Activated CD4-positive, CD25-positive, alpha-beta regulatory T cell (primary cell): ENCODE measurements at places on chromosomes 4 and X.

GRCh38 chrX:6120329-6120728, 108.3 kb downstream of the NLGN4X start:
- no peak for DNase-seq

DNA sequence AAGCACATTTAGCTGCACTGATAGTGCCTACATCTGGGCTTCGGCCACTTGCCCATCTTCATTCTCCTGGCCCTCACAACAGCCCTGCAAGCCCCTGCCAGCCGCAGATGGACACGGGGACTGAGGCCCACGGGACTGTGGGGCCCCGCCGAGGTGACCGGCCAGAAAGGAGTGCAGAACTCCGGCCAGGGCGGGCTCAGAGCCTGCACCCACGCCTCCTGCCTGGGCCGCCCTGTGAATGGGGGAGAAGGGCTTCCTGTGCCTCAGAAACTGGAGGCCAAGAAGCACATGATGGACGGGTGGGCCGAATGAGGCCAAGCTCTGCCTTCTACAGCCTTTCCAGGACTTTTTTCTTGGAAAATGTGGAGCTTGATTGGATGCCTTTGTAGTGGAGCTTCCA, 35.7 kb upstream of the HGFAC start:
- DNase-seq, result no peak

GRCh38 chr4:64200001-64200555, 209.2 kb downstream of the TECRL start:
- DNase-seq, result no peak

GRCh38 chrX:21738950-21739287, 19.0 kb downstream of the SMPX start:
- no peak for DNase-seq

DNA sequence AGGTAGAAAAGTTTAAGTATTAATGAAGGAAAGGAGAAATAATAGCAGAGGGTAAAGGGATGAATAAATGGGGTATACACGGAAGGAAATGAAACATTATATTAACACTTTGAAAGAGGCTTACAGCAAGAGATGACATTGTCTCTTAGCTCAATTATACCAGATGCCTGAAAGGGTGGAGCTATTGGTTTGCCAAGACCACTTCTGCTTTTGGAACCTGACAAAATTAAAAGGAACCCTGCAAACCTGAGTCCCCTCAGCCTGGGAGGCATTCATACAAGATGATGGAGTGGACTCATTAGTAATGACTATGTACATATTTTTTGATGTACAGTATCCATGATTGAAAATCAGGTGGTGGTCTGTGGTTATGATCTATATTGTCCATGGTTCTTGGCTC, 45.1 kb upstream of the HPF1 start:
- DNase-seq, result no peak

DNA sequence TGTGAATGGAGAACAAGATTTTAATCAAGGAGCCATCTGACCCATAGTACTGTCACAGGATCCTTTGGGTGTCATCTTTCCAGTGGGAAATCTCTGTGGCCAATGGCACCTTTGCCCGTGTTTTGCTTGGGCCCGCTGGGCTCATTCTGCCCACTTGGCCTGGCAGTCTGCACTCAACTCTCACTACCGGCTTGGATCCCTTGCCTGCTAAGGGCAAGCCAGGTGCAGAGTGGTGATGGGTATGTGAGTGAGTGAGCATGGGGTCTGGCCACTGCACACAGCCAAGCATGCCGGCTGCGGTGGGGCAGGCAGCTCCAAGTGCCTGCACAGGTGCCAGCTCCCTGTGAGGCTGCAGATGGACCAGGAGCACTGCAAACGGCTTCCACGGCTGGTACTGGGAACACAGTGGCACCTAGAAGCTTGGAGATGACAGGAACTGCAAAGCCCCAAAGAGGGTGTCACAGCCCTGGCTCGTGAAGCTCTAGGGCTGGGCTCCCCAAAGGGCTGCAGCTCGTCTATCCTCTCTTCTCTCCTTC, 454.5 kb downstream of the TMA16 start:
- no peak for DNase-seq

- no peak for DNase-seq
Observed at GRCh38 chrX:49198540-49199314, 1.3 kb downstream of the SYP start.

DNA sequence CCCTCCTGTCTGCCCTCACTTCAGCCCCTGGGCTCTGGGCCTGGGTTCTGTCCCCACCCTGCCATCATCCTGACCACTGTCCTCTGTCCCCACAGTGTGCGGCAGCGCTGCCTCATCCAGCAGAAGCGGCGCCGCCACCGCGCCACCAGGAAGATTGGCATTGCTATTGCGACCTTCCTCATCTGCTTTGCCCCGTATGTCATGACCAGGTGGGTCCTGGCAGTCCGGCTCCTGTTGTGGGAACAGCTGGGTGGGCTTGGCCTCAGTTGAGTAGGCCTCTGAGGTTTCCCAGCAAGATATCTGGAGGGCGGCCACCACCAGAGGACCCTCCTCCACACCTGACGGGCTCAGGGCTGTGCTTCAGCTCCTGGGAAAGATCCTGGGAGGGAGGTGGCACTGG, 2.2 kb downstream of the GPR78 start:
- DNase-seq, result no peak

- DNase-seq, result no peak
Observed at GRCh38 chr4:79652232-79652631, 244.2 kb upstream of the GK2 start.

DNA sequence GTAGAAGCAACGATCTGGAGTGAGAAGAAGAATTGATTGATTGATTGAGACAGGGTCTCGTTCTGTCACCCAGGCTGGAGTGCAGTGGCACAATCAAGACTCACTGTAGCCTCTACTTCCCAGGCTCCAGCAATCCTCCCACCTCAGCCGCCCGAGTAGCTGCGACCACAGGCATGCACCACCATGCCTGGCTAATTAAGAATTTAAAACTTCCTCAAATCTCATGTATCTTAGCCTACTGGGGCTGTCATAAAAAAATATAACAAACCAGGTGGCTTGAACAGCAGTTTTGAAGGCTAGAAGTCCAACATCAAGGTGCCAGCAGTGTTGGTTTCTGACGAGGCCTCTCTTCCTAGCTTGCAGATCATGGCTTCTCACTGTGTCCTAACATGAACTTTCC, 18.3 kb upstream of the TBC1D9 start:
- no peak for DNase-seq

DNA sequence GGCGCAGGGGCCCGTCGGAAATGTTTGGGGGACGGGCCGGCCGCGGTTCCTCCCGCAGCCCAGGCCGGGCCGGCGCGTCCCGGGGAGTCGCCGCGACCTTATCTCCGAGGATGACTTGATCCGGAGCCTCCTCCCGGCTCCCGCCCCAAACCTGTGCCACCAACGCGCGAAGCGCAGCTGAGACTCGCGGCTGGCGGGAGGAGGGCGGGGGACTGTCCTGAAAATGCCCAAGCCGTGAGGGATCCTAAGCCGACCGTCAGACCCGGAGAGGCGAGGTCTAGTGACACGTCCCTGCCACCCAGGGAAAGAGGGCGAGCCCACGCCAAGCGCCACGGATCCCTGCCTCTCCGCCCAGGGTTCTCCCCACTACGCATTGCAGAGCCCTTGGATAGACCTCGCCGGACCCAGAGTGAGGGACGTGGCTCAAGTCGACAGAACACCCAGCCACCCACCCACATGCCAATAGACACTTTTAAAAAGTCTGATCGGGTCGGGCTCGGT, 26.9 kb downstream of the UTP14A start:
- DNase-seq, result no peak

DNA sequence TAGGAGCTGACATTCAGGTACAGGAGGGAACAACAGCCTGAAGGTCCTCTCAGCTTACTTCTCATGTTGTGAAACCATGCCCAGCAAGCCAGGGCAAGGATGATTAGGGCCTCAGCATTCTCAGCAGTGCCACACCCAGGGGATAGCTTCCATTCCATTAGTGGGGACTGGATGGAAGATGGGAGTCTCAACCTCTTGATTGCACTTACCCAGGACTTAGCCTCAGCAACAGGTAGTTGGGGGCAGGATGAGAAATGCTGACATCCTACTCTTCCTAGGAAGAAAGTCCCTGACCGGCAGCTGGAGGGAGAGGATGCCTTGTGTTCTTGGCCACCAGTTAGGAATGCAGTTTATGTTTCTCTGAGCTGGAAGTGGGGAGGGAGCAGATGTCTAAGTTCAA, 8.8 kb upstream of the BEX3 start:
- DNase-seq, result no peak

DNA sequence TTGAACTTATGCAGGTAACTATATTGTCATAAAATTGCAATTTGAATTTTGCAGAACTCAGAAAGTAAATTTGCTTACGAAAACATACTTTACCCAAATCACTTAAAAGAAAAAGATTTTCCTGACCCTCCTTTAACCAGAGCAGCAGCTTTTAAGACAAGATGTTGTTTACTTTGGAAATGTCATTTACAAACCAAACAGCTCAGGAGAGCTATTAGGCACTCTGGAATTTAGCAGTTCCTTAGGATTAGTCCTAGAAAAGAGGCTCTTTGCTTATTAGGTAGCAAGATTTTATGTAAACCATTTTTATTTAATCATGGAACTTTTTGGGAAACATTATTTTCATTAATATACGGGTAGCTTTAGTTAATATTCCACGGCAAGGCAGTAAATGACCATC, 765.7 kb upstream of the POU3F4 start:
- no peak for DNase-seq
